ENCODE measurements at places on chromosomes 5 and 9. TPM values are rescaled to one million over a fixed set of nuclear protein-coding genes. Genes with fewer than 3 reads are reported as not detected.

The RFESD gene
- 6.4 TPM for total RNA-seq

The DDX31 gene
- 10.2 TPM for total RNA-seq

The CD74 gene
- total RNA-seq = 1,180 TPM

The UBE2QL1 gene
- 0.10 TPM for total RNA-seq

DNA sequence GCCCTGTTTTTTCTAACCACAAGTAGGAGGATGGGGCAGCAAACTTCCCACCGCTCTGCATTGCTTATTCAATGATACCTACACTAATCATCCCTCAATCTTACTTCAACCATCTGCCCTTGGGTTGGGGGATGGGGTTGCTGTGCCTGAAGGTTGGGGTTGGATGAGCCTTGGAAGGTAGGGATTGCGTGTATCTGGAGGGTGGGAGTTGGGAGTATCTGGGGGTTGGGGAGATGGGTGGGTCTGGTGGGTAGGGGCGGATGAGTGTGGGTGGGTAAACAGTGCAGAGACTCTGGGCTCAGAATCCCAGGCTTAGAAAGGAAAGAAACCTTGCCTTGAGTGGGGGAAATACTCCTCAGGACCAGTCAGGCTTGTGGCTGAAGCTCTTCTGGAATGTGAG, 467.4 kb downstream of the DIRAS2 start:
- H3K4me3 ChIP-seq = no peak overlapping the region
- no peaks in the 10 kb centered on the region for H3K36me3 ChIP-seq
- DNase-seq = no peak
- H3K4me1 ChIP-seq = no peaks in the 10 kb centered on the region
- no peak overlapping the region for H3K27ac ChIP-seq
- H3K27me3 ChIP-seq = peaks cover 7% of the 10 kb centered on the region

GRCh38 chr9:14212697-14213420, 101.1 kb downstream of the NFIB start:
- H3K4me3 ChIP-seq = no peak overlapping the region
- no peaks in the 10 kb centered on the region for H3K4me1 ChIP-seq
- no peaks in the 10 kb centered on the region for H3K27me3 ChIP-seq
- H3K27ac ChIP-seq = no peak overlapping the region
- DNase-seq = no peak

GRCh38 chr5:53211799-53212198, 102.2 kb upstream of the MOCS2 start:
- H3K36me3 ChIP-seq = no peaks in the 10 kb centered on the region
- no peak for DNase-seq
- H3K27ac ChIP-seq = no peak overlapping the region

DNA sequence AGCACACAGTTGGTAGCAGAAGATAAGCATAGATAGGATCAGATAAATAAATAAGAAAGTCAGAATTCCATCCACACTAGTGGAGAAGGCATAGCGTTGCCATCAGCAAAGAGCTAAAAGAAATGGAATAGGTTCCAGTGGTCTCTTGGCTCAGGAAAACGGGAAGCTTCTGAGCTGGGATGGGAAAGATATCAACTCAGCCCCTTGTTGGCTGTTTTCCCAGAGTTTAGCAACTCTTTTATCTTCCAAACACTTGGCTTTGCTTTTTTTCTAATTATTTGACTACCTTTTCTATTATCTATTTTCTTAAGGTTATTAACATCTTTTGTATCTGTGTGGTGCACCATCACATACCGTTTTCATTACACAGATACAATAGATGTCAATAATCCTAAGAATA, 445.7 kb upstream of the TRPC7 start:
- no peaks in the 10 kb centered on the region for H3K27me3 ChIP-seq
- no peak overlapping the region for H3K27ac ChIP-seq
- H3K4me1 ChIP-seq = no peaks in the 10 kb centered on the region
- H3K4me3 ChIP-seq = no peak overlapping the region
- DNase-seq = no peak

DNA sequence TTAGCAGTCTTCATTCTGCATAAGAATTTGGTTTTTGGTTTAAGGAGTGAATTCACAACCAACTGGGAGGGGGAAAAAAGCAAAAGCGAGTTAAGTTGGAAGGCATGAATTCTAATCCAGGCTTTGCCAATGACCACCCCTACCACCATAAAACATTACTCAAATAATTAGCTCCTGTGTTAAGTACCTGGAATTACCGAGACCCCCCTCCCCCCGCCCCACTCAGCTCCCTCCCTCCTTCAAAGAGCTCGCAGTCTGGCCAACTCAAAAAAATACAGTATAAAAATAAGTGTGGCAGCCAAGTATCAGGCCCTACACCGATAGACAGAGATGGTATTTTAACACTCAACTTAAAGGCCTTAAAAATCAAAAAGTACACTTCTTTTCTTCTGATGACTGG, 492 bp downstream of the ATG12 start:
- peaks cover 56% of the 10 kb centered on the region for H3K4me1 ChIP-seq
- DNase-seq = no peak
- peak overlapping the region; percentile 88 for H3K4me3 ChIP-seq
- peak overlapping the region; percentile 93 for H3K27ac ChIP-seq
- no peaks in the 10 kb centered on the region for H3K27me3 ChIP-seq

GRCh38 chr9:129023036-129023907, 4.9 kb downstream of the SH3GLB2 start:
- H3K27me3 ChIP-seq = no peaks in the 10 kb centered on the region
- H3K4me1 ChIP-seq = peaks cover 36% of the 10 kb centered on the region
- peaks cover 7% of the 10 kb centered on the region for H3K36me3 ChIP-seq
- DNase-seq = no peak
- H3K27ac ChIP-seq = no peak overlapping the region

GRCh38 chr9:89949111-89949510, 344.3 kb downstream of the GADD45G start:
- no peak for DNase-seq
- no peaks in the 10 kb centered on the region for H3K36me3 ChIP-seq
- no peak overlapping the region for H3K4me3 ChIP-seq
- no peaks in the 10 kb centered on the region for H3K27me3 ChIP-seq
- no peak overlapping the region for H3K27ac ChIP-seq
- peaks cover 21% of the 10 kb centered on the region for H3K4me1 ChIP-seq

DNA sequence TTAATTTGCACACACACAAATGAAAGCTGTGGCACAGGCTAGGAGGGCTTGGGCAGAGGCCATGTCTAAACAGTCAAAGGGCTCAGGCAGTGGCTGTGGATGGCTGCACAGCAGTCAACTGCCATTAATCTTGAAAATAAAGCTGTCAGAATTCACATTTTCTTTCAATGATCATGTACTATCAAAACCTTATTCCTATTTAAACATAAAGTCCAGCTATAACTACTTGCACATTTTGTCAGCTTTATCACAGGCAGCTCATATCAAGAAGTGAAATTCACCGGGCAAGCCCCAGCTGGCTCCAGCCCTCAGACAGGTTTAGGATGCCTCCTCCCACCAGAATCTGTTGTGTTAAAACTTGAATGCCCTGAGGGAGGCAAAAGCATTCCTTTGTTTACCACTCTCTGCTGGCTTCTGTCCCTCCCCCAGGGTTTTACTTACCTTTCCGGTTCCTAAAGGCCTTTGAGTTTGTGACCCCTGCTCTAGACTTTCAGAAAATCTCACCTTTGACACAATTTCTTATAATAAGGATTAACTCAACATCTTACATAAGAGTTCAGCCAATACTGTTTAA, 54.9 kb upstream of the GRAMD2B start:
- H3K4me3 ChIP-seq = no peak overlapping the region
- no peaks in the 10 kb centered on the region for H3K36me3 ChIP-seq
- no peak for DNase-seq
- no peak overlapping the region for H3K27ac ChIP-seq
- H3K27me3 ChIP-seq = no peaks in the 10 kb centered on the region
- peaks cover 2% of the 10 kb centered on the region for H3K4me1 ChIP-seq

DNA sequence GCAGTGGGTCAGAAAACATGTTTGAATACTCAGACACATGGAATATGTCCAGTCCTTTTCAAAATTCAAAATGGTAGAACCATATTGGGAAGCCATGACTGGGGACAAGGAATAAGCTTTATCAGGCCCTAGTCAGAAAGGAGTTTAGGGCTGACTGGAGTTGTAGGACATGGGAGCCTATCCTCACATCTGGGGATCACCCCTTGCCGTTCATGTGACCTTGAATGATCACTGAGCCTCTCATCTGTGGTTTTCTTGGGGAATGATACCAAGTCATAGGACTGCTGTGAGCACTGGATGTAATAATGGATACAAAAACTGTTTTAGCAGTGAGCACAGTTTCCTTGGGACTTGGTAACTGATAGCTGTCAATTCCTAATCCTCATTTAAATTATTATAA, 84.7 kb downstream of the IQGAP2 start:
- no peak for DNase-seq
- no peaks in the 10 kb centered on the region for H3K27me3 ChIP-seq
- no peak overlapping the region for H3K27ac ChIP-seq
- peaks cover 41% of the 10 kb centered on the region for H3K36me3 ChIP-seq

DNA sequence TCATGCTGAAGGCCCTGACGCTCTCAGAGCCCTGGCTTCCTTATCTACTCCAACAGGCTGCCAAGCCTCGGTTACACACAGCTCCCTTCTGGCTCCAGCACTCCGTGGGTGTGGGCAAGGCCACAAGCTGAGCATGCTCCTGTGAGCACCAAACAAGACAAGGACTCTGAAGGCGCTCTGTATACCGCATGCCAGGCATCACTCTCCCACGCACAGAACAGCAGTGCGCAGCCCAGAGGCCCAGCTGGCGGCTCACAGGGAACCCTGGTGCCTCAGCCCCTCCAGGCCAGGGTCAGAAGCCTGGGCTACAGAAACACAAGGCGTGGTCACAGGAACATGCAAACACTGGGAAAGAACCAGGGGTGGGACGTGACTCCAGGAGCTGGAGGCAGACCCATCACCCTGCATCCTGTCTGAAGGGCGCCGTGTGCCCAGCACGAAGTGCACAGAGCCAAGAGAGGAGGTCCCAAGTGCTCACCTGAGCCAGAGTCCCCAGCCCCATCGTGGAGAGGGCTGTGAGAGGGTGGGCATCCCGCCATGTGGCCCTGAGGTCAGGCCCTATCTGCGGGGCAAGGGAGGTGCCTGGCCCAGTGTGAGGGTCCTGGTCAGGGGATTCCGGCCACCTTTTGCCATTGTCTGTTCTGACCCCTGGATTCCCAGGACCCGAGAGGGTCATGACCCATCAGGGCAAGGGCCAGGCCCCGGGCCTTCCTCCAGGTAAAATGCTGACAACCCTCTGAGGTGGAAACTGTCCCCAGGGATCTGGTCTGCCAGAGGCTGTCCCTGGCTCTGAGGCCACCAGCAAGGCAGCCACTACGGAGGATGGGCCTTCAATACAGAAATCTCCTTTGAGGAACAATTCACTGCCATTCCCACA, 54.7 kb downstream of the COL23A1 start:
- H3K36me3 ChIP-seq = no peaks in the 10 kb centered on the region
- H3K4me3 ChIP-seq = no peak overlapping the region
- no peaks in the 10 kb centered on the region for H3K4me1 ChIP-seq
- no peak overlapping the region for H3K27ac ChIP-seq
- no peak for DNase-seq

DNA sequence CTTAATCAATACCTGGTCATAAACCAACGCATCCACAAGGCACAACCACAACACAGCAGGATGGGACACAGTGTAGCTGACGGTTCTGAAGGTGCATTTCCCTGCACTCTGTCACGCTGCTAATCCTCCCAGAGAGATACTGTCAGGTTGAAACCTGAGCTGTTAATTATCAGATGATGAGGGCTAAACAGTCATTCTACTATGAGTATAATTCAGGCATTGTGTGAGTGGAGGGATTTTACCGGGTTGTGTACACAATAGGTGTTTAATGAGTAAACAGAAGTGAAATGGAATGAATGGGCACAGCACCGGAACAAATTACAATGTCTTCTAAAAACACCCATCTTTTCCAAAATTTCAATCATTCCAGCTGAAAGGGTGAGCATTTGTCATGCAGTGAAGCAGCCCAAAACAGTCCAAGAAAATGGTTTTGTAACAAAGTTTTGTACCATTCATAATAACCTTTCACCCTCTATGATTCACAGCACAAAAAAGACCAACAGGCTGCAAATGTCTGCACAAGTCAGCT, 71.5 kb downstream of the ABCA1 start:
- no peak overlapping the region for H3K27ac ChIP-seq
- no peaks in the 10 kb centered on the region for H3K36me3 ChIP-seq
- DNase-seq = no peak
- peaks cover 2% of the 10 kb centered on the region for H3K4me1 ChIP-seq
- H3K27me3 ChIP-seq = no peaks in the 10 kb centered on the region
- no peak overlapping the region for H3K4me3 ChIP-seq

DNA sequence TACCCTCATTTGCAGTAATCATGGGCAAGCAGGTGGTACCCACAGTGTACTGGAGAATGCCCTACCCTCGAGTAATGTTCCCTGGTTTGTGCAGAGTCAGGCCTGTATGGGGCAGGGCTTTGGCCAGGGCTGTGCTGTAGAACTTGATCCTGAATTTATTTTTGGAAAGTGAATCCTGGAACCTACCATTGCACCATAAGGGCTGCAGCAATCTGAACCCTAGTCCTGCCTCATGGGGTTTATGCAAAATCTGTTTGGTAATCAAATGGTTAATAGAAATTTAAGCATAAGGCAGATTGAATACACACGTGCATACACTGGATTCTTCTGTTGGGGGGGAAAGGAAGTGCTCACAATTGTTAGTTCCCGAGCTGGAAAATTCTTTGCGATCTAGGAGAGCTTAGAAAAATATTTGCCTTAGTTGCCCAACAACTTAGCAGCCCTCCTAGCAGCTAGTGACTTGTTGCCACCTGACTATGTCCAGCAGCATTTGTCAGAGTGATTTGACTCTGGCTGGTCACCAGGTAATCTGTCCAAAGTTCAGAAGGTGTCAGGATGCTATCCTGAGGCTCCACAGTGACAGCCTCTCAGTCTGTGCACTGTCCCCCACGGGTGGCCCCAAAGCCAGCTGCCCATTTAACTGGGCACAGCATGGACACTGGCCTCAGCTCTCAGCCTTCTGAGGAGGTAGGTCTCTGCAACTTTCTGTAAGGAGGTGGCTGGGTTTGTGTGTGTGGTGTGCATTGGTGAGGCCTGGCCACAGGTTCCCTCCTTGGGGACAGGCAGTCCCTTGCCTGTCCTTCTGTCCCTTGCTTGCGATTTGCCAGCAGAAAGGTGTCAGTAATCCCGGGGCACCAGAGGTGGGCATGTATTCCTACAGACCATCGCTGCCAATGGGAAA, 8.3 kb downstream of the MVB12B start:
- no peak overlapping the region for H3K27ac ChIP-seq
- H3K36me3 ChIP-seq = no peaks in the 10 kb centered on the region
- DNase-seq = no peak
- H3K4me3 ChIP-seq = no peak overlapping the region

DNA sequence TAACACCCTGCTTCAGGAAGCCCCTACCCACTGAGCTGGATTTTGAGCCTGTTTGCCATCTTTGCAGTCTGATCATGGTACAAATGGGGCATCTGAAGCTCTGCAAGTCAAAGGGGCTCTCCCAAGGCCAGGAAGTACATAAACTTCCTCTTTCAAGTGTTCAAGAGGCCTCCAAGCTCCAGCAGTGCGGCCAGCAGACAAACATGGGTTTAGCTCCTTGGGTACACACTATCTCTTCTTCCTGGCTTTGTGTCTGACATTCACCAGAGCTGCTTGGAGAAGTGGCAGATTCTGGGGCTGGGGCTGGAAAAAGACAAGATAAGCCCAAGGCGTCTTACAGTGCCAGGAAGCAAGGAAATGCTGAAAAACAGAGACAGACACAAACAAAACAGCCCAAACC, 34.1 kb downstream of the LAMC3 start:
- H3K4me3 ChIP-seq = no peak overlapping the region
- H3K4me1 ChIP-seq = peaks cover 5% of the 10 kb centered on the region
- peaks cover 3% of the 10 kb centered on the region for H3K27me3 ChIP-seq
- no peak overlapping the region for H3K27ac ChIP-seq
- DNase-seq = no peak
- H3K36me3 ChIP-seq = no peaks in the 10 kb centered on the region

- no peak for DNase-seq
- peaks cover 9% of the 10 kb centered on the region for H3K27me3 ChIP-seq
- peaks cover 20% of the 10 kb centered on the region for H3K4me1 ChIP-seq
- no peak overlapping the region for H3K27ac ChIP-seq
- H3K36me3 ChIP-seq = no peaks in the 10 kb centered on the region
- H3K4me3 ChIP-seq = no peak overlapping the region
Observed at GRCh38 chr5:57033103-57033502, 81.2 kb upstream of the MIER3 start.

All from activated CD4-positive, alpha-beta memory T cell treated with anti-CD3 and anti-CD28 coated beads, Interleukin-2, amount 10 ng/mL, durations not matched to agents 7 days and 5 days (primary cell).